ENCODE measurements at places on chromosomes 7 and 10. TPM values are rescaled to one million over a fixed set of nuclear protein-coding genes. Genes with fewer than 3 reads are reported as not detected.

Gene POU6F2
- 0.16 TPM for total RNA-seq

Gene BTBD16
- total RNA-seq = not detected

Gene TSPAN12
- not detected for total RNA-seq

Gene NET1
- total RNA-seq = 17.0 TPM

Gene LCOR
- total RNA-seq = 29.6 TPM

Gene SEMA4G
- total RNA-seq = 3.8 TPM

Gene CARD11
- 112 TPM for total RNA-seq

Gene PDGFA
- 11.9 TPM for total RNA-seq

Gene TAS2R3
- 1.4 TPM for total RNA-seq

Gene STOX1
- 0.39 TPM for total RNA-seq

Gene PTPRE
- total RNA-seq = 54.1 TPM

Gene TMEM168
- total RNA-seq = 19.7 TPM

Gene CDHR1
- 0.11 TPM for total RNA-seq

Gene TAS2R39
- total RNA-seq = not detected

Gene TDRD1
- total RNA-seq = 0.09 TPM

Gene GLI3
- 0.74 TPM for total RNA-seq

Gene DLX5
- total RNA-seq = not detected

Gene ENTPD1
- 4.5 TPM for total RNA-seq

Gene ACHE
- not detected for total RNA-seq

Gene EPDR1
- total RNA-seq = 0.56 TPM

Gene METTL2B
- total RNA-seq = 49.5 TPM

Gene VWC2
- total RNA-seq = not detected

Measured in activated T-helper 17 cell treated with anti-CD3 and anti-CD28 coated beads, Interleukin-2, amount 50 U/mL, for 72 hours (primary cell).